IMR-90 (cell line): ENCODE measurements at places on chromosomes 4 and X. TPM values are rescaled to one million over a fixed set of nuclear protein-coding genes. Genes with fewer than 3 reads are reported as not detected.

Gene SPANXA2
- not detected in 2 replicates for polyA plus RNA-seq

Gene SSX2
- polyA plus RNA-seq = not detected in 2 replicates

Gene HOPX
- polyA plus RNA-seq = 1.7 and 2.0 TPM in 2 replicates

Gene RENBP
- polyA plus RNA-seq = 0.10 and 0.15 TPM in 2 replicates

Gene PDLIM3
- 6.4 and 6.8 TPM in 2 replicates for polyA plus RNA-seq

Gene TLL1
- not detected in 2 replicates for polyA plus RNA-seq

Gene CXCL3
- 0.27 and 0.74 TPM in 2 replicates for polyA plus RNA-seq

Gene SULT1B1
- polyA plus RNA-seq = 0.04 and 0.05 TPM in 2 replicates

Gene NDUFC1
- polyA plus RNA-seq = 65.1 and 76.5 TPM in 2 replicates

Gene PAGE2
- not detected in 2 replicates for polyA plus RNA-seq

Gene TRIM75
- not detected in 2 replicates for polyA plus RNA-seq

Gene CCNB3
- polyA plus RNA-seq = 0.09 TPM in 2 replicates

- DNase-seq = no peak
These were observed 62.4 kb downstream of the C4orf50 start for GRCh38 chr4:5955856-5956255.

- DNase-seq = no peak
These were observed 7.6 kb downstream of the PRIMPOL start for GRCh38 chr4:184657144-184657543.

GRCh38 chr4:158053086-158053485 is 119.7 kb downstream of the GASK1B start:
- DNase-seq = no peak

- peak; percentile 47 for DNase-seq
These were observed 53.4 kb downstream of the PPEF2 start for GRCh38 chr4:75848891-75849290.

DNA sequence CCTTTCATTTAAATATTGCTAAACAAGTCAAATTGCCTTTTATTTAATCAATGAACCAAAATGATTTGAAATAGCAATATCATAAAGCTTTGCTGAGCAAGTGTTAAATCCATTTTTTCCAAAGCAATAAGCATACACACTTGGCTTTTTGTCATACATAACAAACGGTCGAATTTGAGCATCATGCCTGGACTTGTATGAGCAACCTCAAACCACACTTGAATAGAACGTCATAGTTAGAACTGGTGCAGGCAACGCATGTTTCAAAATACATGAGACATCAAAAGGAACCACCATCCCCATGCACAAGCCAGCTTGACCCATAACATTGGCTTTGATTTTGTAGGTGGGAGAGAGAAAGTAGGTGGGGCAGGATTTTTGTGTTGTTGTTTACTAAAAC is 812.3 kb upstream of the FRG1 start:
- no peak for DNase-seq

DNA sequence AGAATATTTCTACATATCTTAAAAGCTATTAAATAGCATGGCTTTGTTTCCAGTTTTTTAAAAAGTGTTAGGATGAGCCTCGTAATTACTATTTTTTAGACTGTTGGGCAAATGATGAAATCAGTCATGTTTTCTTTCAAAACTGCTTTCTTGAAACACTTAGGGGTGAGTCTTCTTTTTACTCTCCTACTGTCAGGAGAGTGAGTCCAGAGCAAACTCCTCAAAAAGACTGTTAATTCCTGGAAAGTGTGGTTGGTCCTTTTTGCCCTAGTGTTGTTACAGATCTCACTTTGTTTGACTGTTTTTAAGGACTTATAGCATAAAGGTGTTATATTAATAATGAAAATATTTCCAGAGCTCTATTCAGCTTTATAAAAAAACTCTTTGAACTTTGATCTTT is 6.3 kb downstream of the GSTCD start:
- DNase-seq = no peak

- no peak for DNase-seq
These were observed 6.0 kb upstream of the NAF1 start for GRCh38 chr4:163172647-163173046.

DNA sequence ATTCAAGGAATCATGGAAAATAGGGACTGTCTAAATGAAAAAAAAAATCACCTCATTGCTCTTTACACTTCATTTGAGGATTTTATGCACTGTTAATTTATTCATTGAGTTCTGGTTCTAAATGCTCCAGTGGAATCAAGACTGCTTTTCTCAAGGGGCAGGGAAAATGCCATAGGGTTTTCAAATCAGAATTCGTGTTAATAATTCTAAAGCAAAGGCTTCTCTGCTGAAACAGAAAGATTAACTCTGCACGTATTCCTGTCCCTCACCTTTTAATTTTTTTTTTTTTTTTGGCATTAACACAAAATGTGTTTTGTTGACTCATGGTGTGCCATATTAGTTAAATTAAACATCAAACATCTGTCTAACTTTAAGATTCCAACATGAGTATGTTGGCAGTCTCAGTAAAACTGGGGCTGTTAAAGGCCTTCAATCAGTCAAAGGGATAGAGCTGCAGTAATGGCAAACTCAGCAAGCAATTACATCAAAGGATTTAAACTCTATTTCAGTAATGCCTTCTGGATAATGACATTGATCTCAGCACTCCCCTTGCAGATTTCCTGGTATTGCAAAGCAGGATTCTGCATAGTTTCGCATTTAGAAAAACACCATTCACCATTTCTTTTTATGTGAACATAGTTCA is 878.1 kb downstream of the RAPGEF2 start:
- no peak for DNase-seq

DNA sequence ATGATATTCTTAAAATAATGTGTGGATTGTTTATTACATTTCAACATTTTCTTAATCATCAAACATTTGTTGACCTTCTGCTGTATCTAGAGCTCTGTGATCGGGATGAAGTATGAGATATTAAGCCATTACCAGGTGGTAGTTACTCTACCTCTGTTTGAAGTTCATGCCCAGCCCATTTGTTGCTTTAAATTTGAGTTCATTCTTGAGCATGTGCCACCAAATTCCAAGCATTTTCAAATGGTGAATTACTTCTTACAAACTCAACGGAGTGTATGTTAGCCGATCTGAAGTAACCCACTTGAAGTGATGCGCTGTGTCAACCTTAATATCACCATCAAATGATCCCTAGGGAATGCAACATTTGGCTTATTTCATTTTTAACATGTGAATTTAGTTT is 7.3 kb upstream of the DTHD1 start:
- no peak for DNase-seq

DNA sequence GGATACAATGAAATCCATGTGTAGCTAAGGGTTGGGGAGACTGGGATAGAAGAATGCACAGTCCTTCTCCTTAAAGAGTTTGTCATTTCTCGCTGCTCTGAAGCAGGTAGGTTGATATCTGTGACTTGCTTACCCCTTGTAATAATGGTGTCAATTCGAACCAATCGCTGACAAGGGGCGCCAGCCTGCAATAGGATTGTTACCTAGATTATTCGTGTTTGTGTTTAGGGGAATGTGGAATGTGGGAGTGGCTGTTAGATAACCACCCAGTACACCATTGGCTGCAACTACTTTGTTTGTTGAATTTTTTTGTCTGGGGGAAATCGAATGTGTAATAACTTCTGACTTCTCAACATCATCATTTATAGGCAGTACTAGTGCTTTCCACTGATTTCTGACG is 141.6 kb downstream of the LARP7 start:
- DNase-seq = no peak

DNA sequence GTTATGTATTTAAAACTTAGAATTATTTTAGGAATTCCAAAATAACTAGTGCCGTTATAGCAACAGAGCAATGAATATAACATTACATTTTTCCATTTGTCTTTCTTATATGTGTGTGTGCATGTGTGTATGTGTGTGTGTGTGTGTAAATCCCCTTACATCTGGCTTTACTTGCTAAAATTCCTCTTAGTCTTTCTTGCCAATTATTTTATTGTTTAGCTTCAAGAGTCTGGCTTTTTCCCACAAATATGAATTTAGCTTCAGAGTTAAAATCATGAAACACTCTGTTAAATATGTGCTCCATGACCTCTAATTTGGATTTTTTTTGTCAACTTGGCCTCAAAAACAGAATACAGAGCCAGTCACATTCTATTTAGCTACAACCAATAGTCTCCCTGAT is 18.9 kb downstream of the FGF13 start:
- no peak for DNase-seq

- no peak for DNase-seq
These were observed 109.9 kb downstream of the AFF2 start for GRCh38 chrX:148610328-148610698.

- no peak for DNase-seq
These were observed 194.6 kb downstream of the FRMPD4 start for GRCh38 chrX:12332786-12333347.

GRCh38 chr4:124757126-124757525 is 44.6 kb upstream of the ANKRD50 start:
- DNase-seq = peak; percentile 67

DNA sequence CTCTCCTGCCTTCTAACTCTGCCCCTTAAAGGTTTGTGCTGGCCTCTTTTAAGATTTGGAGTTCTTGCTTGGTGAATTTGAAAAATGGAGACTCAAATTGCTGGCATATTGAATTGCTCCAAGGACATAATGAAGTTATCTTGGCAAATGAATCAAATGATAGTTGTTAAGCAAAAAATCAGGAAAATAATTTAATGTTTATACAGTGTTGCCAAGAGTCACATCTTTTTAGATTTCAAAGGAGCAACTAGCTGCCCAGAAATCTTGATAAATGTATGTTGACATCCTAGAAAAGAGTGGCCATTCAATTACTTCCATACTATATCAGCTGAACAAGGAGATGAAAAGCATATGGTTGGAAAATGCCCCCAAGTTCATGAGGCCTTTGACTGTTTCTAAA is 610.0 kb upstream of the LCORL start:
- no peak for DNase-seq

- no peak for DNase-seq
These were observed 31.7 kb downstream of the RNF175 start for GRCh38 chr4:153728151-153728550.

- DNase-seq = peak; percentile 1
These were observed 57.6 kb downstream of the MAPK10 start for GRCh38 chr4:86302251-86302650.

DNA sequence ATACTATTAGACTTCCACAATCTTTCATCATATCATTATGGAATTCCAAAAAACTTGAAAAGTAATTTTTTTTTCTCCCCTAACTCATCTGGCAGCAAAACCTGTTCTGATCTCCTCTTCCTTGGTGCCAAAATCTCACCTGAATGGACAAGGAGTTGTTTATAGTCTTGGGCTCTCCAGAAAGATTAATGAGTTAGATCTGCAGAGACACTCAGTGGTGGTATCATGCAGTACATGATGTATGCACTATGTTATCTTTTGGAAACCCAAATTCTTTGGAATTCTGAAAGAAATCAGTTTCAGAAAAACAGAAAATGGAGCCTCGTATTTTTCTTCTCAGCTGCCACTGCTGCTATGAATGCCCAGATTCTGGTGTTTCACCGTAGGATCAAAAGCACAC is 11.7 kb downstream of the GPM6B start:
- DNase-seq = no peak

- DNase-seq = peak; percentile 79
These were observed 32.4 kb downstream of the IGFBP7 start for GRCh38 chr4:57077550-57078343.

DNA sequence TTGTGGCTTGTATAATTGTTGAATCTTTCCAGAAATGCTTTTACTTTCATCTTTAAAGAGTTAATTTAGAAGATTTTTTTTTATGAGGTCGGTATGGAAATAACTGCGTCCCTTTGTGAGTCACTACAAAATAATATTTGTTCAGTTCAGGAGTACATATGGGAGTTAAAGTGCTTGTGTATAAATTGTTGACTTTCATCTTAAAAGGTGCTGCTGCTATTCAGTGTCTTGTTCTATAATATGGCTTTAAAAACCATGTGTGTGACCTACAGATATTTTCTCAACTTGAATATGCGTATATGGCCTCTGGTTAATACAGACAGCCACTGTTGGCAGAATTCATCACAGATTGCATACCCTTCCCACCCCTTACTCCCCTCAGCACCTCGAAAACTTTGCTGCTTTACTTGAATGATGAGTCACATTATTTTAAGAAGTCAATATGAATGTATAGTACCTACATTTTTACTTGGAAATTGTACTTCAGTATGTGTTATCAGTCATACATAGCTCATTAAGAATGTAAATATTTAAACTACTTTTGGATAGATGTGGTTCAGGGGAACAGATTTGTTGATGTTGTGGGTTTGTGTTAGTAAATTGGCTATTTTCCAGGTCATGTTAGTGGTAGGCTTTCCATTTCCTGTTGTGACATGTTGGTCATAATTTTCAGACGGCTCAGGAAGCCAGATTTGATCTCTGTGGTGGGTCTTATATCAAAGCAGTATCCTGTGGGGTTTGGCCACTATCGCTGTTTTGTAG is 1.5 kb downstream of the CLCN3 start:
- peak; percentile 90 for DNase-seq

- DNase-seq = no peak
These were observed 16.2 kb upstream of the GPKOW start for GRCh38 chrX:49139713-49140112.

- peak; percentile 61 for DNase-seq
These were observed 3.0 kb downstream of the STARD8 start for GRCh38 chrX:68650491-68650890.

GRCh38 chr4:180636696-180637404 is 1606.4 kb upstream of the TENM3 start:
- DNase-seq = peak; percentile 44

DNA sequence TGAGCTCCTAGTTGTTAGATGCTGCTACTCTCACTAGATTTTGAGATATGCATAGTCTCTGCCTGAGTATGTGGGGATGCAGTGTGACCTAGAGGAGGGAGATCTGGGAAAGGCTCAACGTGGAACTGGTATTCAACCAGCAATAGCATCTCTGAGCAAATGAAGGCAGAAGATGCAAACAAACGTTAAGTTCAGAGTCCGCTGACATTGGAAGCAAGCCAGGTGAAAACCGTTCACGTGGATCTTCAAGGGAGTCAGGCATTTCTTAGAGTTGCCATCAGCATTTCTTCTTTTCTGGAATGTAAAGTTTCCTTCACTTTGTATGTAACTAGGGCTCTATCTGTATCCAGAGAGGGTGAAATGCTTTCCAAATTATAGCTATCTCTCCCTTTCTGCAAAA is 59.9 kb downstream of the C4orf51 start:
- no peak for DNase-seq

DNA sequence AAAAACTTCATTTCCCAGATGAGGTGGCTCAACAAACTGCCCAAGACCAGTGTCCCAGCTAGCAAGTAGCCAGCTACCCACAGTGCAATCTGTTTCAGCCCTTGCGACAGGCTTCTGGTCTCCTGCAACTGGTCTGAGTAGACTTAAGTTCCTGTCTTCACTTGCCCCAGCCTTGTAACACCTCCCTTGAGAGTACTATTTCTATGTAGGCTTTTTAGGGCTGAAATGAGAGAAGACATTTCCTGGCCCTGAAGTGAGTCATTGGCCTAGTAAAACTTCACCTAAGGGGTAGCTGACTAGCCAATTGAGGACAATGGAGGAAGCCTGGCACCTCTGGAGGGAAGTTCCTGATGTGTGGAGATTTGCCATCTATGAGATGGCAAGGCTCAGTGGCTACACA is 80.1 kb upstream of the STIM2 start:
- peak; percentile 48 for DNase-seq

GRCh38 chr4:90757534-90758060 is 630.4 kb downstream of the CCSER1 start:
- DNase-seq = no peak
